Activated CD4-positive, alpha-beta T cell treated with anti-CD3 and anti-CD28 coated beads, Interleukin-2, Interleukin-4, amounts not matched to agents 100 ng/mL and 50 ng/mL, durations not matched to agents 16 hours and 8 hours (primary cell): ENCODE measurements at places on chromosomes 7 and 10.

DNA sequence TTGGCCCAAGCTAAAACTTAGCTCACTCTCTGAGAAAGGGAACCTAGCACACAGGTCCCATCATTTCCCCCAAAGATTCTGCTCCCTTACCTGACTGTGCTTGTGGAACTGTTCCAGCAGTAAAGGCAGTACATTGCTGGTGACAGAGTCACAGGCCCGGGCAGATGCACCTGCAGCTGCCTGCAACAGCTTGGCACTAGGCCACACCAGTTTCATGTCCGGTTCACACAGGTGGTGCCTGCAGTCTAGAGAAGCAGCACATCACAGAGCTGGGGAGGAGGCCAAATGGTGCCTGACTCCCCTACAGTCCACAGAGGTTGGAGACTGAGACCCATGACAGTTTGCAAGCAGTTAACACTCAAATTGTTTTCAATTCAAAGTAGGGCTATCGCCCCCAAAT is 22.2 kb downstream of the ZDHHC16 start:
- no peak for DNase-seq

GRCh38 chr10:74177140-74177677 is 26.2 kb downstream of the ADK start:
- peak; percentile 33 for DNase-seq

- peak; percentile 75 for DNase-seq
Observed at GRCh38 chr10:73865459-73866442, 8.6 kb downstream of the CAMK2G start.

GRCh38 chr10:22851865-22852239 is 76.0 kb upstream of the ARMC3 start:
- DNase-seq = no peak

GRCh38 chr7:27899601-27900000 is 159.6 kb downstream of the TAX1BP1 start:
- peak; percentile 54 for DNase-seq

- DNase-seq = no peak
Observed at GRCh38 chr7:95875519-95875918, 103.2 kb downstream of the DYNC1I1 start.

DNA sequence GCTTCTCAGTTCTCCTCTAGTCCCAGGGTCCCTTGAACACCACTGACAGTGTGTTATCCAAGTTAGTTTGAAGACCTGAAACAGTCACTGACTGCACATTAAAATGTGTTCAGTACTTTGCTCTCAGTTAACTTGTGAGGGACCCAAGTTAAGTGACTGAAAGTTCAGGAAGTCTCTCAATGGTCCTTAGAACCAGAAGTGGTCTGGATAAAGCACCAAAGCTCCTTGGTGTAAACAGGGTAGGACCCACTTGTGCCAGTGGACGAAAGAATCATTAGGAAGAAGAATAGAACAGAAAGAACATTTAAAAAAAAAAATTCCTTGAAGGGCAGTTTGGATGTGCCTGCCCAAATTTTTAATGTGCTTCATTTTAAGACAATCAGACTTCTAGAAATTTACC is 45.1 kb downstream of the NOD1 start:
- no peak for DNase-seq

DNA sequence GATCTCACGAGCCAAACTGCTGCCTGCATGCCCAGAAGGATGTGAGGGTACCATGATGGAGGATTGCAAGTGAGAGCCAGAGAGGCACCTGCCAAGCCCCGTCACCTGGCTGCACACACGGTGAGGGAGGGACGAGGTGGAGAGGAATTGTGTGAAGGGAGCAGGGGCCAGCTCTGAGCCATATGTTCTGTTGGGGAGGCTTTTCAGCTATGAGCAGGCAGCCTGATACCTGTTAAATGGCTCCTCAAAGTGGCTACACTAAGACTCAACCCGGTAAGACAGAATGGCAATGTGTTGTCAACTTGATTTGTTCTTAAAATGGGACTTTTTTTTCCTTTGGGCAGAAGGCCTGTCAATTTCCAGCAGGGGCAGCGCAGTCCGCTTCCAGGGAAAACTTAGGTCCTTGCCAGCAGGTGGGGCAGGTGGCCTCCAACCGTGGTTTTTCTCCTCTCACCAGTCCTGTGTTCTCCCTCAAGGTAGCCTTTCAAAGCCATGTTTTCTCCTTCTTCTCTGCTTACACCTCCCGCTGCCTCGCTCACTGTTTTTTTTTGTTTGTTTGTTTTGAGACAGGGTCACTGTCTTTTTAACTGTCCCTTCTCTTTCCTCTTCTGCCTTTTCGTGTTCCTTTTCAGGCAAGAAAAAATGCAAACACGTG is 57.7 kb upstream of the ZNRF2 start:
- DNase-seq = no peak

DNA sequence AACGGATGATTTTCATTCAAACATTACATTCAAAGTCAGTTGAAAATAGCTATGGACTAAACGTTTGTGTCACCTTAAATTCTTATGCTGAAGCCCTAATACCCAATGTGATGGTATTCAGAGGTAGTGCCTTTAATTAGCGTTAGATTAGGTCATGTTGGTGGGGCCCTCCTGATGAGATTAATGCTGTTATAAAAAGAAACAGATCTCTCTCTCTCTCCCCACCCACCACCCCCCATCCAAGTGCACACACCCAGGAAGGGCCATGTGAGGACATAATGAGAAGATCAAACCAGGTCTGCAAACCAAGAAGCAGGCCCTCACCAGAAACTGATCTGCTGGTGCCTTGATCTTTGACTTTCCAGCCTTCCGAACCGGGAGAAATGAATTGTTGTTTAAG is 44.2 kb downstream of the ZNF438 start:
- DNase-seq = no peak
